ENCODE measurements at places on chromosomes 4 and X. TPM values are rescaled to one million over a fixed set of nuclear protein-coding genes. Genes with fewer than 3 reads are reported as not detected.

Gene RAB33A
- 0.18 TPM for total RNA-seq

- DNase-seq: no peak
- no peaks in the 10 kb centered on the region for H3K36me3 ChIP-seq
- no peak overlapping the region for H3K4me3 ChIP-seq
- H3K27me3 ChIP-seq: no peaks in the 10 kb centered on the region
Observed at GRCh38 chr4:103948244-103949018, 228.6 kb upstream of the TACR3 start.

GRCh38 chr4:48178931-48179330 lies 44.9 kb upstream of the TXK start:
- peaks cover 9% of the 10 kb centered on the region for H3K4me1 ChIP-seq
- no peaks in the 10 kb centered on the region for H3K36me3 ChIP-seq
- no peak for DNase-seq
- no peak overlapping the region for H3K4me3 ChIP-seq
- no peak overlapping the region for H3K27ac ChIP-seq

Gene MAP7D2
- 0.32 TPM for total RNA-seq

Gene SPANXD
- total RNA-seq: not detected

Gene SMIM31
- total RNA-seq: not detected

- no peak overlapping the region for H3K4me3 ChIP-seq
- H3K4me1 ChIP-seq: no peaks in the 10 kb centered on the region
- no peak for DNase-seq
- H3K27me3 ChIP-seq: peaks cover 10% of the 10 kb centered on the region
- H3K27ac ChIP-seq: no peak overlapping the region
- no peaks in the 10 kb centered on the region for H3K36me3 ChIP-seq
Observed at GRCh38 chr4:158644760-158645159, 26.9 kb downstream of the C4orf46 start.

Gene PABPC5
- total RNA-seq: not detected

All from HFFc6 (cell line).